ENCODE measurements at places on chromosomes 2 and 18.

- DNase-seq, result no peak
Measured at GRCh38 chr2:232898592-232899543, 28.8 kb downstream of the SNORC start.

DNA sequence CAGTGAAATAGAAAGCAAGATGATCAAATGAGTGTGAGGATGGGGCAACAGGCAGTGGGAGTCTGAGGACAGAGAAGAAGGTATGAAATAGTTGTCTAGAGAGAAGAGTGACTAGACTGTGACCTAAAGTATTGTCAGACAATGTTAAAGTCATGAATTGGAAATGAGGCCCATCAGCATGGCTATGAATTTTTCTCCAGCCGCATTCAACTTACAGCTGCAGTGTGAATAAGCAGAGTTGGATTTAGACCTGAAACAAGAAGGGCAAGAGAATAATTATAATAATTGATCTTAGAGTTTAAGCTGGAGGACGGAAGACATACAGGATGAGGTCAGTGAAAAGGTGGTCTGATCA lies 4.2 kb upstream of the TSPYL6 start:
- no peak for DNase-seq

- no peak for DNase-seq
Measured at GRCh38 chr18:9209279-9209678, 72.7 kb downstream of the ANKRD12 start.

- DNase-seq, result no peak
Measured at GRCh38 chr2:160254189-160254762, 54.2 kb upstream of the ITGB6 start.

- no peak for DNase-seq
Measured at GRCh38 chr18:7147399-7147798, 29.8 kb upstream of the LAMA1 start.

- peak; percentile 88 for DNase-seq
Measured at GRCh38 chr2:234422273-234422732, 74.6 kb downstream of the ARL4C start.

DNA sequence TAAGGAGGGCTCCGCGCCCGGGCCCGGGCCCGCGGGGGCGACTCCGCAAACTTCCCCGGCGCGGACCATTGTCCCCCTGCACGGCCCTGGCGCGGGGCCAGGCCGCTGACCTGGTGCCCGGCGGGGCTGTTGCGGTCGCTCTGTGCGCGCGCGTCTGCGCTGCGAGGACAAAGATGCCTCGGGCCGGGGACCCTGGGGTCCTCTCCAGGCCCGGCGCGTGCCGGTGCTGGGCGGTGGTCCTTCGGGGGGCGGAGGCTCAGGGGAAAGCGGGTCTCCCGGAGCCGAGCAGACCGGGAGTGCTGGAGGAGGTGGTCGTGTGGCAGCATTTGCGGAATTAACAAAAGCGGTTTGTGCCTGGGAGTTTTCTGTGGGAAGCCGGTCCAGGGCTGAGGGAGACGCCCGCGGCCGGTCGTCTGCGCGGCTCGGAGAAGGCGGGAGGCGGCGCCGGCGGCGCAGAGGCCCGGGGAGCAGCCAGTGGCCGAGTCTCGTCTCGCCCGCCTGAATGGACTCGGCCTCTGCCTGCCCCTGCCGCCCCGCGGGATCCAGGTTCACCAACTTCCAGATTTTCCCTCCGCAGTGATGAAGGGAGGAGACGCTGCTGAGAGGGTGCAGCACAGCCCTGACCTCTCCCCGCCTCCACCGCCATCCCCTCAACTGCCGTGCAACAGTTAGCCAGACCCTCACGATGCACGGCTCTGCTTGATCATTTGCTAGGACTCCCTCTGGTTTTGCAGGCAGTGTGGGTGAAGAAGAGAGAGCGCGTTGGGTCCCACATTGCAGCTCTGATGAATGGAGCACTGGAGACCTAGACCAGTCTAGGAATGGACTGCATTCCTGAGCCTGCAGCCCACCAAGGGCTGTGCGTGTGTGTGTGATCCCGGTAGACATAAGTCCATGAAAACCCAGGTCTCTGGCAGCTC lies 705 bp downstream of the EFR3B start:
- no peak for DNase-seq

- DNase-seq, result no peak
Measured at GRCh38 chr2:156321243-156321904, 11.1 kb downstream of the NR4A2 start.
